ENCODE measurements at places on chromosomes 3 and 15.
A peak's percentile ranks its signal among the peaks of the same experiment; 100 is the strongest.

DNA sequence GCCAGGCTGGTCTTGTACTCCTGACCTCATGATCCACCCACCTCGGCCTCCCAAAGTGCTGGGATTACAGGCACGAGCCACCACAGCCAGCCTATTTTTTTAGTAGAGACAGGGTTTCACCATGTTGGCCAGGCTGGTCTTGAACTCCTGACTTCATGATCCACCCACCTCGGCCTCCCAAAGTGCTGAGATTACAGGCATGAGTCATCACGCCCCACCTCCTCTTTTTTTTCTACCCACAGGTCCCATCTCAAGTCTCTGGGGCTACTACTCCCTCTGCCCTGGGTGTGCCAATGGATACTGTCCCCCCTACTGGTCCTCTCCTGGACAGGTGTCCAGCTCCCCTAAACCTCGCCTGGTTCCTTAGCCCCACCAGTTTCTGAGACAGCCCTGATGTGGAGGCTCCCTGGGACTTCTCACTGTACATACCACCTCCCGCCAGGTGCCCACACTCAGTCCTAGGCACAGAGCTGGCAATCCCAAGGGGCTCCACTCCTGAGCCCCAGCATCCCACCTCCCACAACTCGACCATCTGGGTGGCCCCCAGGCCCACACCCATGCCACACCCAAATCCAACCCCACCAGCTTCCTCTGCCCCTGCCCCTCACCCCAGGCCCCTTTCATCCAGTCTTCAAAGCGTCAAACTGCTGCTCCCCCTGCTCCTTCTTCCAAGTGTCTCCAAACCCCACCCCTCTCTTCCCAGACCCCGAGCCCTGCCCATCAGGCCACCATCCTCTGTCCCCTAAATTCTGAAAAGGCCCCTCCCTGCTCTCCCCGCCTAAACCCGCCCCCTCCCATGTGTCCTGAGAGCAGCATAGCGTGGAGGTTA, 13.1 kb upstream of the CYP11A1 start:
- DNase-seq, result no peak

- no peak for DNase-seq
Observed at GRCh38 chr3:49801160-49801559, 1.5 kb upstream of the CDHR4 start.

DNA sequence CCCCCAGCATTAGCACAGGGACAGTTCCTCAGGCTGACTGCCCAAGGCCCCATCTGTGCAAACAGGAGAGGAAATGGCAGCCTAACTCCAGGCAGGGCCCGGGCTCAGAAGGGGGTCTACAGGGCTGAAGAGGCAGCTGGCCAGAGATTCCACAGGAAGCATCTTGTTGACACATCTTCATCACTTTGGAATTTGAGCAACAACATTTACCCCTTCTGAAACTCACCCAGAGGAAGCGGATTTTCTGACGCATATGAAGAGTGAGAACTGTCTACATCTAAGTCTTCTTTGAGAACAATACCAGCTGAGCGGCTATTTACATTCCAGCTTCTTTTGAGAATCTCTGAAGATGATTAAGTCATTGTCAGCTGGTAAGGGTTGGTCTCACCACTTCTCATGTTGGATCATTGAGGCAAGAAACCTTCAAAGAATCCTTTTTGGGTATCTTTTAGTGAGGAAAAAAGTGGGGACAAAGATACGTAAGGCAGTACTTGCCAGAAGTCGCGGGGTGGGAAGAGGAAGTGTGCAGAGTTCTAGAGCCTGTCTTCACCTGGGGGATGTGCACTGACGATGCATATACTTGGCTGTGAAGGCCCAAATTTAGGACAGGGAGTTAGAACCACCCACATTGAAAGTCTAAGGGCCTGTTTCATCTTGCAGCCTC, 25.4 kb upstream of the SRP14 start:
- DNase-seq, result no peak

DNA sequence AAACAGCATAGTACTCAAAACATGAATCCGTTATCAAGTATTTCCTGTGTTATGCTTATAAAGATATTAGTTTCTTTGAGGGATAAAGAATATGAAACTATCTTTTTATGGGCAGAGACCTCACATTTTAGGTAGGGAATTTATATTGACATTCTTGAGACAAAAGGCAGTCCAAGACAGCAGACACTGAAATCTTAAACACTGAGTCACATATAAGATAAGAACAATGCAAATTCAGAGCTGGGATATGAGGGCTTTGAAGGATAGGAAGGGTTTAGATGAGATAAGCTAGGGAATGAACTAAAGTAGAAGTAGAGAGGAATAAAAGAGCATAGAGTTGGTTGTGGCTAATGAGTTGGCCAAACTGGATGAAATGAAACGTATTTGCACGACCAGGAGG, 58.4 kb downstream of the ASTE1 start:
- no peak for DNase-seq

- no peak for DNase-seq
Observed at GRCh38 chr3:24012589-24013269, 67.6 kb downstream of the NR1D2 start.

DNA sequence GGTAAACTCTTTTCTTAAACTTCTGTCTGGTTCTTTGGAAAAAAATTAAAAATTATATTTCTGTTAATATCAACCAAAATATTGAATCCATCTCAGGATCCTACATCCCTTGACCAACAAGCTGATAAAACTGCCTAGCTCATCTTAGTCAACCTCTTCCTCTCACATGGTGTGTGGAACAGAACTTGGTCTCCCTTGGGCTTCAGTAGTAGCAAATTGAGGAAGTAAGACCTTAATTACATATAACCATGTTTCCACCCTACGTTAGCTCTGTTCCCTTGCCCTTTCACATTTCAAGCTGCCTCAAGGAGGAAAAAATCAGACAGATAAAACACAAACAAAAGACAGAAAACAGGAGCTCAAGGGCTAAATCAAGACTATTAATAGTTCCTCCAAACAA, 116.4 kb downstream of the GREM1 start:
- DNase-seq, result no peak

- DNase-seq, result peak; percentile 49
Observed at GRCh38 chr15:65856821-65857455, 12.4 kb upstream of the RAB11A start.

DNA sequence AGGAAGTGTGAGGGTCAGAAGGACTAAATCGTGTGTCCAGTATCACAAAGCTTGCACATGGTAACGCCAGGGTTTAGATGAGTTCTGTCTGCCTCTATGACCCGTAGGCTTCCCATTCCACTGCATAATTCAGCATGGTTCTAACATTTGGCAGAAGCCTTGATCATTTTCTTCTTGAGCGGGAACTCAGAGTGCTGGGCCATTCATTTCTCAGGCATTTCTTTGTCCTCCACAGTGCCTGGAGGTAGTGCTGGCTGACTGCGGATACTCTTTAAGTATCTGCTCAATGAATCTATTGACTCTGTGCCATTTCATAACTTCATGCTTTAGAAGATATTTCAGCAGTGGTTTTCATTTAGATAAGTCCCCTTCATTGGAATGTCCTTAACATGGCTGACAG, 370.2 kb downstream of the EPHB1 start:
- DNase-seq, result no peak

- peak; percentile 17 for DNase-seq
Observed at GRCh38 chr3:24683633-24684384, 189.2 kb upstream of the THRB start.

GRCh38 chr15:82051664-82052063, 5.8 kb upstream of the MEX3B start:
- DNase-seq, result no peak

- no peak for DNase-seq
Observed at GRCh38 chr15:91108421-91108820, 8.4 kb downstream of the SV2B start.

DNA sequence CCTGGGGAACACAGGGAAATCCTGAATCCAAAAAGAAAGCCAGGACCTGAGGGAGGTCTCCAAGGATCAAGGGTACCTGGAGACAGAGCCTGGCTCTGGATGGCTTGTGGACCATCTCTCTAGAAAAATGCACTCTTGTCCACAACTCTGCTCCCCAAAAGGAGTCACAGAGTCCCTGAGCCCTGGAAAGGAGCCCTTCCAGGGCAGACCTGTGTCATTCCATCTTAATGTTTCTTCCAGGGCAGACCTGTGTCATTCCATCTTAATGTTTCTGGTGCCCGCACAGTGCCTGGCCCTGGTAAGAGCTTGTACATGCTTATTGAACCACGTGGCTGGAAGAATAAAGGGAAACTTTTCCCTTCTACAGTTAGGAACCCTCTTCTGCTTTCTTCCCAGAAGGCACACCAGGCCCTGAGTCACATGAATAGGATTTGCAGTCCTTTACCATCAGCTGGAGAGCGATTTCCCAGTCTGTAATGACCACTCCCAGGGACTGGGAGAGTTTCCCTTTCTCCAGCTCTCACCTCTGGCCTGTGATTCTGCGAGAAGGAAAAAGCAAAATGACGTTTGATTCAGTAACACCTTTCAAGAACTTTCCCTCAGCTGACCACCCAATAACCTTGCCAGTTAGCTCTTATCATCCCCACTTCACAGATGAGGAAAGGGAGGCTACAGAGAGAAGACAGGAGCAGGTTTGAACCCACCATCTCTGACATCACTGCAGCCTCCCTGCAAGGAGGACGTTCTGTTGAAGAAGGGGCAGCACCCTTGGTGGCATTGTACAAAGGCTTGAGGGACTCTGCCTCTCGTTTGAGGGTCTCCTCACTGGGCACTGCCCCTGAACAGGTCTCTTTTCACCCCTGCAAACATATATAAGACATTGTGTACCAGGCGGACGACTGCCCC, 35.8 kb upstream of the SLCO2A1 start:
- DNase-seq, result no peak

GRCh38 chr3:127820826-127821313, 1.4 kb downstream of the MGLL start:
- DNase-seq, result no peak

DNA sequence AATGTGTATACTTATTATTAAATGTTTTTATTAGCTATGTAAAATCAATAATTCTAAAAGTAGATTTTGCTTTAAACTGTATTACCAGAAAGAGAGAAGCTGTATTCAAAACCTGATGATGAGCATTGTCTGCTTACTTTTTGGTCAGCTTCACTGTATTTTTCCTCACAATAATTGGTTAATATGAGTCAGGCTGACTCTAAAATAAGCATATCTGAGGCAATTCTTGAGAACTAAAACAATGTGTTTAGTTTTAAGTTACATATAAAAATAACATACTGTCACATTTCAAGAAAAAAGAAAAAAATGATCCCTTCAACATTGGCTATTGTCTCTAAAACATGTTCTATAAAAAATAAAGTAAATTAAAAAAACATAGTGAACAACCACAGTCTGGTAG, 66.1 kb downstream of the EPHA3 start:
- no peak for DNase-seq

DNA sequence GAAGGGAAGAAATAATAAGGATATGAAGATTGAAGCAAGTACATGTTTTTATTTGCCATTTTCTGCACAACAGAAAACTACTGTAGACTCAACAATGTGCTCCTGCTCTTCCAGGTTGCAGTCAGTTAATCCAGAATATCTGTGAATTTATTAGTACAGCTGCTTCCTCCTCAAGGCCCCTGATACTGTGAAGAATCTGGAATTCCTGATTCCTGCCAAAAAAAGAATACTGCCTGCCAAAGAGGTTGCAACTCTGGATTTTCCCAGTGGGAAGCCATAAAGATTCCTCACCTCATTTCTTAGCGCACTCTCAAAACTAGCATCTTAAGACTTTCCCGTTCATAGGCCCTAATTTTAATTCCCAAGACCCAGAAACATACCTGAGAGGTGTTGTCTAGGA, 33.6 kb upstream of the LRRC3B start:
- DNase-seq, result no peak

- DNase-seq, result no peak
Observed at GRCh38 chr3:190051641-190052040, 69.1 kb downstream of the P3H2 start.

- DNase-seq, result no peak
Observed at GRCh38 chr3:189460511-189460910, 170.7 kb upstream of the TP63 start.

DNA sequence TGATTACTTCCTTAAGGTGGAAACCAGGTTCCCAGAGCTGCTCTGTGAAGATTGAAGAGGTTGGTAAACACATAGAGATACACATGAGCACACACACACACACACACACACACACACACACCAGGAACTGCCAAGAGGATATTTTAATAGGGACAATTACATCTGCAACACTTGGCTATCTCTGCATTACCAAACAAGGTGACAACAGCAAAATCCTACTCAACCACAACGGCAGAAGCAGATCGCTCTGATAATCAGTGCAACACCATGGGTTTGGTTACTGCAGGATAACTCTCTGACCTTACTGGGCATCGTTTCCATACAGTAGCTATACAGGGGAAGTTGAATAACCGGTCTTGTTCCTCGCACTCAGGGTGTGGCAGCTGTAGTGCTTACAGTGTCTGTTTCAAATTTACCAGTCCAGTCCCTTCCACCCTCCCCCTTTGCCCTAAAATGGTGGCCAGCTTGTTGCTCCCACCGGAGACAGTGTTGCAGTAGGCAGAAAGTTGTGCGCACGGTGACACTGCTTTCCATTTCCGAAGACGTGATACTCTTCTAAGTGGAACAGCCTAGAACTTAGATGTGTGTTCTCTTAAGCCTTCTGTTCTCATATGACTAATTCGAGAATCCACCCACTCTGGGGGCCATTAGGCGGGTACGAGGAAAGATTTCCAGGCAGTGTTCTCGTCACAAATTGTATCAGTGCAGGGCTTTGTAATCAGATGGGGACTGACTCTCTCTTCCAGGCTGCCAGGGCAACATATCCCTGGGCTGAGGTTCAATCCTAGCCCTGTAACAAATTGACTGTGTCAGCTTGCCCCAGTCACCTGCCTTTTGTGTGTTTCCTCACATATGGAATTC, 176.2 kb downstream of the P3H2 start:
- DNase-seq, result no peak

DNA sequence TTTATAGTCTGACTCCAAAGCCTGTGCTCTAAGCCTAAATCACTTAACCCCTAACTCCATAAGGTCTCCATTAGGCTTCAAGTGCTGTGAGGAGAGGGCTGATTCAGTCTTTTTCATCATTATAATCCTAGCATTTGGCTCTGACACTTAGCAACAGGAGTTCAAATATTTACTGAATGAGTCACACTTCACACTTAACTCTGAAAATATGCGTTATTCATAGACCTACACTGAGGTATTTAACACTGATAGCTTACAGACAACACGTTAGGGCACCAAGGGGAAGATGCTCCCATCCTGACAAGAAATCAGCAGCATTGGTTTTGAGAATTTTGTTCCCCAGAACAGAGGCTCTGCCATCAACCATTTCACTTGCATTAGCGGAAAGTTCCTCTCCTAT, 53.5 kb downstream of the MSL2 start:
- no peak for DNase-seq

GRCh38 chr15:55819397-55820034, 76.6 kb upstream of the PRTG start:
- no peak for DNase-seq

DNA sequence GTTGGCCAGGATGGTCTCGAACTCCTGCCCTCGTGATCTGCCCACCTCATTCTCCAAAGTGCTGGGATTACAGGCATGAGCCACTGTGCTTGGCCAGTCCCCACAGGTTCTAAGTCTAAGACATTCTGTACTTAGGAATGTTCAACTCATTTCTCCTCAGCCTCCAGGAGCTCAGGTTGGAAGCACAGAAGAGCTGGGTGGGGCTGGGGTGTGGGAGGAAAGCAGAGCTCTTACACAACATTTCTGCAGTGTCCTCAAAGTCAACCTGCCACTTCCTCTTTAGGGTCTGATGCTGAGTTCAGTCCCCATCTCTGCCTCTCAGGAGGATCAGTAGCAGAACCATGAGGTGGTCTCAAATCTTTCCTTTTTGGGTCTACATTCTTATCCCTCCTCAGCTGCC, 75.5 kb downstream of the MRPL46 start:
- no peak for DNase-seq
